ENCODE measurements at places on chromosomes 13 and 19.

GRCh38 chr13:47555235-47555634 lies 445.8 kb downstream of the SUCLA2 start:
- no peak for DNase-seq

GRCh38 chr19:54104998-54105715 lies 2.5 kb downstream of the NDUFA3 start:
- DNase-seq: no peak

GRCh38 chr13:28885181-28885580 lies 65.0 kb downstream of the MTUS2 start:
- DNase-seq: no peak

DNA sequence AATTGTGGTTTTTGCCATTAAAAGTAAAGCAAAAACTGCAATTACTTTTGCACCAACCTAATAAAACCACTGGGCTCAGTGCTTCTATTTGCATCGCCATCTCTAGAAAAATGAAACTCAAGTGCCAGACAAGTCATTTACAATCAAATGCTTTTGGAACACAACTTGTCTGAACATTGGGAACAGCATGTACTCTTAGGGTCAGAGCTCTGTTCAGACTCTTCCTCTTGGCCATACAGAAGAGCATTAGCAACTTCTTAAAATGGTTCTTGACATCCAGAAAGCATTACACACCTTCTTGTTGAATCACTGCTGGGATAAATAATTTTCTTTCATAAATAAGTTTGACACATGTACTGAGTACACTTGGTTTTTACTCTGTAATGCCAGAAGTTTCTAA lies 272.5 kb downstream of the DCLK1 start:
- DNase-seq: no peak

- no peak for DNase-seq
Observed at GRCh38 chr19:17826508-17827056, 5.3 kb upstream of the INSL3 start.

DNA sequence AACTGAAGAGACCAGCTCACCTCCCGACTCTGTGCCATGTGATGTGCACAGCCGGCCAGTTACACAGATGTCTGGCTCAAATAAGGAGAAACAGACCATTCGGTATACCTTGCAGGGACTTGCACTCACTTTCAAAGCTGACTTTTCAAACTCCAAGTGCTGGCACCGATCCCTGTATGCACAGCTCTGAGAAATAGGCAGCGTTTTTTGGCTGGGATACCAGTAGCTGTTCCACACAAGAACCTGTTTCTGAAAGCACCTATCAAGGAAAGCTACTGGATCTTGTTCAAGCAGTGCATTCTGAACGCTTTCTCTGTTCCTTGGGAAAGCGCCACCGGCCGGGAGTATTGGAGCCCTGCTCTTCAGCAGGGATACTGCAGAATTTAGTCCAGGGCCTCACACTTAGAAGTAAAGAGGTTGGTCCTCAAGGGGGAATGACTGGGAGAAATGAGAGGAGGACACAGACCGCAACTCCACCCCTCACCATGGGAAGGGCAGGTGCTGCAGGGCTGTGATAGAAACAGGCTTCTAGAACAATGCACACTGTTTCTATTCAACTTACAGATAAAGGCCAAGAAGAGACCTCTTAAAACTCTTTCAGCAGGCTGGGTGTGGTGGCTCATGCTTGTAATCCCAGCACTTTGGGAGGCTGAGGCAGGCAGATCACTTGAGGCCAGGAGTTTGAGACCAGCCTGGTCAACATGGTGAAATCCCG lies 53.6 kb upstream of the PABPC3 start:
- no peak for DNase-seq

DNA sequence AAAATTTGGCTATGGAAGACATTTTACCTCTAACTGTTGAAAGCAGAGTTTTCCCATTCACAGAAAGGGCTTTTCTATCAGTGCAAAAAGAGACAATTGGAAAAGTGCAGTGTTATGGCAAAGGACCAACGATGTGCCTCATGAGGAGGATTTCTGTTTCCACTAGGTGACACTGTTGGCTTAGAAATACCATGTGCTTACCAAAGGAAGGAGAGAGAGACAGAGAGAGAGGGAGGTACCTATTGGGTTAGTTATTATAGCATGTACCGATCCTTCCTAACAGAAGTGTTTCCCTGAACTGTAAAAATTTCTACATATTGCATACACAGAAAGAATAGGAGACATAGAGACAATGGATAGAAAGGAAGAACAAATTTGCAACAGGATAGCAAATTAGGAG lies 23.9 kb upstream of the PSG4 start:
- no peak for DNase-seq

GRCh38 chr19:3491396-3492119 lies 8.3 kb upstream of the SMIM44 start:
- no peak for DNase-seq

GRCh38 chr13:53144826-53145225 lies 116.2 kb downstream of the OLFM4 start:
- no peak for DNase-seq

DNA sequence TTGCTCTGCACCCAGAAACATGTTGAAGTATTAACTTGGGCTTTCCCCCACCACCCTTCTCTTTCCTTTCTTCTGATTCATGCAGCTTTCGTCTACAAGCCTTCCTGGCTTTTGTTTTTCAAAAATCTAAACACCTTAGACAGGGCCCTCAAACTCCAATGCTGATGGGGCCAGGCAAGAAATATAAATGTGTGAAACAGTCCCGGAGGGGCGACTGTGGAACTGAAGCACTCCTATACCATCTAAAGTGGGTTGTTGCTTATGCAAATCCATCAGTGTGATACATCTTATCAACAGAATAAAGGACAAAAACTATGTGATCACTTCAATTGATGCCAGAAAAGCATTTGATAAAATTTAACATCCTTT lies 6.1 kb downstream of the FCGBP start:
- DNase-seq: no peak

GRCh38 chr13:67139551-67139950 lies 90.6 kb downstream of the PCDH9 start:
- no peak for DNase-seq

DNA sequence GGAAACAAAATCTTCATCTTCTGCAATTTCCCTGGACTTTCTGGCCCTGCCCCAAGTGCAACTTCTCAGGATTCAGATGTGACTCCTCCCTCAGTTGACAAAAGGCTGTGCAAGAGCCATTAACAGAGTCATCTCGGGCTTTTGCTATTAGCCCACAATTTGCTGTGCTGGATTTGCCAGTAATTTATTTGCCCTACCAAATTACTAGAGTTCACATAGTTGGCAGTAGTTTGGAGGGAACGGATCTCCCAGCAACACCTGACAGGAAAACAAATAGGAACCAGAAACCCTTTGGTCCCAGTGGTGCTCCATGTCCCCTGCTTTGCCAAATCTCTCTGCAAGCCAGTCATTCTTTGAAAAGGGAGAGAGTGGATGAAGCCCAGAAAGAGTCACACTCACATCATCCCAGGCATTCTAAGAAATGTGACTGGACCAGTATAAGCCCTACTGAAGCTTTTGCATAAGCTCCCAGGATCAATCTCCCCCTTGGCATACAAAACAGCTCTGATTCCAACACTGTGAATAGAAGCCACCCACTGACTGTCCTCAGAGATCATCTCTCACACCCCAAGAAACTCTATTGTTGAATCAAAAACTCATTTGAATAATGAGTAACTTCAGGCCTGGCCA lies 350.1 kb upstream of the NBEA start:
- DNase-seq: peak; percentile 5

- DNase-seq: no peak
Observed at GRCh38 chr13:32317716-32318465, 2.6 kb downstream of the BRCA2 start.

DNA sequence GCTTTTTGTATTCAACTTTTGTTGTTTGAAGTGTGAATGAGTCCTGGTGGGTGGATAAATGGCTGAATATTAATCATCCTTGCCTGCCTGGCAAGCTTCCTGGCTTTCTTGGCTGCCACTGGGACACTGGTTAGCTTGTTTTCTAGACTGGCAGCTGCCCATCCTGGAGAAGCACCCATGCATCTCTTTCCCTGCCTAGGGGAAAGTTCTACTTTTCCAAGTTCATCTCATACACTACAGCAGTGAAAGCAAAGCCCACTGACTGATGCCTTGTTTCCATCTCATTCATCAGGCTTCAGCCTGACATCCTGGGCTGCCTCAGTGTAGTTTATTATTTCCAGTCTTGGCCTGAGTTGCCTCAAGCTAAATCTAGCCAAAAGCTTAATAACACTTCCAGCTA lies 244.8 kb downstream of the PCDH20 start:
- no peak for DNase-seq

DNA sequence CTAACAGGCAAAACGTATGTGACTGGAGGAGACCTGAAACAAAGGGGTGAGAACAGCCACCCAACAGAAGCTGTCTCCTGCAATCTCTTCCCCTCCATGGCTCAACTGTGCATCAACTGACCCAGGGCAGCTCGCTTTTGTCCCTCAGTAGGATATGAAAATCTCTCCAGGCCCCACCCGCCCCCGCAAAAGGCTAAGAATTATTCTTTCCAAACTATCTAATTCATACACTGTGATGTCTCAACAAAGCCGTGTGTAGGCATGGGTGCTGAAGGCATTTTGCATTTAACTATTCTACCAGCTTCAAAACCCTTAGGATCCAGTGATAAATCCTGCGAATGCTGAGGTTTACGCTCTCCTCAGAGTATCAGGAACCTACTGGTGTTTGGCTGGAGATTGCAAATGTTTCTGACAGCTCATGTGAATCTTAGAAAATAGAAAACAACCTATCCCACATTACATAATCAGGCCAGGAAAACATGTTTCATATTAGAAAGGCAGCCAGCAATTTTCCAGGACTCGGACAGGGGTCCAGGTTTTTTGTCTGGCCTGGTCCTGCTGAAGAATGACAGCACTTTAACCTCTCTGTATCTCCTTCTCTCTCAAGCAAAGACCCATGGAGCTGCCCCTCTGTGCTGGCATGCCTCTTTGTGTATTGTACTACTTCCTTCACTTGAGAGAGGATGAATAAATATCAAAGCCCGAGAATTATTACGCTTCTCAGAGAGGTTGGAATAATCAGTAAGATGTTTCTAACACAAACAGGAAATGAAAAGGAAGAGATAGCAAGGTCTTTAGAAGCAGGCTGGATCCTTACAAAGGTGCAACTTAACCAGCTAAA lies 17.3 kb downstream of the DHRS12 start:
- DNase-seq: no peak

- no peak for DNase-seq
Observed at GRCh38 chr19:3690551-3691371, 9.5 kb downstream of the PIP5K1C start.

DNA sequence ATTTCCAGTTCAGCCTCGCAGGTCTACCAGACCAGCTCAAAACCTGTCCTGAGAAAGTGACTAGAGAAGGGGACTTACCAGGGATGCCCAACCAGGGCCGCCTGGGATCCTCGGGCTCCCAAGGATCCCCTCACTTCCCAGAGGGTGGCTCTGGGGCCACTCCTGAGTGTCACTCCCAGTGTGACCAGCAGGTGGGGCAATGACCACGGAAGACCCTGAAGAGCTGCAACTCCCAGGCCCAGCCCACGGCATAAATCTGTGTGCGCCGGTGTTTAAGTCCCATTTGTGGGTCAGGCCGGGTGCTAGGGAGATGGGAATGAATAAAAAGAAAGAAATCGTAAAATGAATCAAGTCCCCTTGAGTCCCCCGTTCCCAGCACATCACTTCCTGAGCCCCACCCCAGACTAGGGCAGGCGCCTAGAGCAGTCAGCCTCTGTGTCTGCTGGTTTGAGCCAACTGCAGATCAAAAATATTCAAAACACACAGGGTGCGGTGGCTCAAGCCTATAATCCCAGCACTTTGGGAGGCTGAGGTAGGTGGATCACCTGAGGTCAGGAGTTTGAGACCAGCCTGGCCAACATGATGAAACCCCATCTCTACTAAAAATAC lies 10.7 kb downstream of the PTGIR start:
- peak; percentile 64 for DNase-seq

DNA sequence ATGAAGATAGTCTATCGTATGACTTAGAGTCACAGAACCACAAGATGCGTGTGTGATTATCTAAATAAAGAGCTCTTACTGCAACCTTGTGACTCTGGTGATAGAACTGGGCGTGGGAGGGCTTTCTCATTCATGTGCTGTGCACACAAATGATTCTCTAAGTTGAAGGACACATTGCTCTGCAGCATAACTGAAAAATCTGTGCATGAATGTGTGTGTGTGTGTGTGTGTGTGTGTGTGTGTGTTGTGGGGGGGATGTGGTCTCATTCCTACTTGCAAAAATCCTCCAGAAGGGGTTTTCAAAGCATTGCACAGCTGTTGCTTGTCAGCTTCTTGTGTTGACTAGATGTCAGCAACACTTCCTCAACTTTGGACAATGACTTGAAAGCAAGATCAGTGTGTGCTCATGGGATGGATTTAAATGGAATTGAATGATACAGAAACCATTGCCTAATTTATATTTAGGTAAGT lies 22.4 kb downstream of the LRCH1 start:
- no peak for DNase-seq

DNA sequence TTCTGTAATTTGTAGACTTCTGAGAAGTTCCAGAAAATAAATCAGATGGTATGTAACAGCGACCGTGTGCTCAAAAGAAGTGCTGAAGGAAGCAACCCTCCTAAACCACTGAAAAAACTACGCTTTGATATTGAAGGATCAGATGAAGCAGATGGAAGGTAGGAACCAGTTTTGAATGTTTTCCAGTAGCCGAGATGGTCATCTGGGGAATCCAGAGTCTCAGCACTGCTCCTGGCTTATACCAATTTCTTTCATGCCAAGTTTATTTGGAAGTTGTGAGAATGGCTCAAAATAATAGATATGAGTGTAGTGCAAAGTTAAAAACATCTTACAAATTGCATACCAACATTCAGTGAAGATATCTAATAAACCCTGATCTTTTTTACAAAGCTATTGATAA lies 56.2 kb downstream of the RCBTB2 start:
- DNase-seq: no peak

DNA sequence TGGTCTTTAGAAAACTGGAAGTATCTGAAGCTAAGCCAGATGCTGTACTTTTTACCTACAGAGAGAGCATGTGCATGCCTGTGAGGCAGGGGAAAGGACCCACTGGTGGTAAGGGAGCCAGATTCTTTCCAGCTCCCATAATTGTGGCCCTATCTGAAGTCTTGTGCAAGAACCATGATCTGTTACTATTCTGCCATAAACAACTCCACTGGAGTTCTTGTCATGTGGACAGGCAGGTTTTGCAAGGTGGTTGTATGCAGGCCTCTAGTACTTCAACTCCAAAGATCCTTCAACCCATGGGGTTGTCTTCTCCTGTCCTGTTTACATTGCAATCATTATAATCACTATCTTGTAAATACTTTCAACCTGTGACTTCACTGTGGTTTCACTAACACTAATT lies 14.1 kb downstream of the PROSER1 start:
- no peak for DNase-seq

- DNase-seq: no peak
Observed at GRCh38 chr13:19725320-19725719, 57.4 kb downstream of the PSPC1 start.

- DNase-seq: no peak
Observed at GRCh38 chr19:41862445-41862986, 2.5 kb downstream of the RPS19 start.
